ENCODE measurements at places on chromosomes 1 and 21.

DNA sequence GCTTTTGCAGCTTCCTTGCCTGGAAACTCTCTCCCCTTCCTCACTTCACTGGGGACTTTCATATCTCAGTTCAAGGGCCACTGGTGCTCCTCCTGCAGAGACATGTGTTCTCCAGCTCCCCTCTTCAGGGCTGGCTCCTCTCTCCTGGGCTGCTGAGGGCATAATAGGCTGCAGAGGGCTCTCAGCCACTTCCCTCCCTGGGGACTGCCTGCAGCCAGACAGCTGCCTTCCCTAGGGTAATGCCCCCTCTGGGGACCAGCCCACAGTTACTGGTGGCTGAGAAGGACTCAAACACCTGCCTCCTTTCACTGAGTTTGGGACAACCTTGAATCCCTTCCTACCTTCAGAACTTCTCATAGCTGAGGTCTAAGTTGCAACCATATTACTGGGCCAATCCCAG lies 104.8 kb upstream of the POU3F1 start:
- ATAC-seq: no peak

DNA sequence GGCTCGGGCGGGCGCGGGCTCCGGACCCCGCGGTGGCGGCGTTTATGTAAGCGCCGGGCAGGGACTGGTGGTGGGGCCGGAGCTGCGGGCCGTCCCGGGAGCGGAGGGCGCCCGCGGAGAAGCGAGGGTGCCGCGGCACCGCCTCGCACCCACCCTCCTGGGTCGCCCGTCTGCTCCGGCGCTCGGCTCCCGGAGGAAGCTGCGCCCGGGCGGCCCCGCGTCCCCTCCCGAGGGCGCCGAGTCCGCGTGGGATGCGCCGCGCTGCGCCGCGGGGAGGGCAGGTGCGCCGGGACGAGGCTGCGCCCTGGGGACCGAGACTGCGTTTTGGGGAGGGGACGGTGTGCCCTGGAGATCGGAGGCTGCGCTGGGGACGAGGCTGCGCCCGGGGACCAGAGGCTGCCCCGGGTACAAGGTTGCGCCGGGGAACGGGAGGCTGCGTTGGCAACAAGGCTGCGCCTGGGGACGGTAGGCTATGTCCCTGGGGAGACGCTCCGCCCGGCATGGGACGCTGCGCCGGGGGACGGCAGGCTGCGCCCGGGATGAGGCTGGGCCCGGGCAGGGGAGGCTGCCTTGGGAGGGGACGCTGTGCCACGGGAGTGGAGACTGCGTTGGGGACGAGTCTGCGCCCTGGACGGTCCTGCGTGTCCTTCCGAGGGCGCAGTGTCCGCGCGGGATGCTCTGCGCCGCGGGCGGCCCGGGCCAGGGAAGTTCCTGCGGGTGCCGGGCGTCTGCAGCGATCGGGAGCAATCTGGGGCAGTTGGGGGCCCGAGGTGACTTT lies 627 bp downstream of the ADARB1 start:
- ATAC-seq: peak; percentile 2

DNA sequence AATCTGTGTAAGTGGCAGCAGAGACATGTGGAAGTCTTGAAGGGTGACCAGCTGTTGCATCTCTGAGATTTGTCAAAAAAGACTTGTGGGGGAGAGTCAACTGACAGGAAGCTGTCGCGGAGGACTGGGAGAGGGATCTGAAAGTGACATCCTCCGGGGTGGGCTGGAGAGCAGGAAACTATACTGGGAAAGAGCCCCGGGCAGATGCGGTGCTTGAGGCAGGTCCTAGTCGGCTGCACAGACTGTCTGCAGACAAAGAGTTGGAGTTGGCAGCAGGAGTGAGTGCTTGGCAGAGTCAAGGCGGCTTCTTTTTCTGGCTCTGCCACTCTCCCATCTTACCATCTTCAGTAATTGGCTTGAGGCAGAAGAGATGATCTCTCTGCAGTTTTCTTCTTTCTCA lies 294.0 kb upstream of the C1orf87 start:
- no peak for ATAC-seq

DNA sequence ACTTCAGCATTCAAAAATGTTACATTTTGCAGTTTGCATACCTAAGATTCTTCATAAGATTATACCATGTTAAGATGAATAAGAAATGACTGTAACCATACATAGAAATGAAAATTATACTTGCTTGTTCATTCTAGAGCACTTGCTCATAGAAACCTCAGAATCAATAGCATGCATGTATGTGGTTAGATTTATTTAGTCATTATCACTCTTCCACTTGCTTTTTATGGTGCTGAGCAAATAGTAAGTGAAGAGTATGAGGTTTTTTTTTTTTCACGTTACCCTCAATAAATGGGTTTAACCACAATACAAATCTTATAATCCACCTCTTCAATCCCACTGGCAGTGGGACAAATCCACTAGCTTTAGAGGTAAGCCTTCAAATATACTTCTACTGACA lies 84.7 kb downstream of the LRRC53 start:
- ATAC-seq: no peak

- ATAC-seq: peak; percentile 11
These were observed 23.1 kb upstream of the DYNLT5 start for GRCh38 chr1:66729119-66729518.

GRCh38 chr21:45381036-45381787 lies 23.8 kb upstream of the COL18A1 start:
- ATAC-seq: no peak

DNA sequence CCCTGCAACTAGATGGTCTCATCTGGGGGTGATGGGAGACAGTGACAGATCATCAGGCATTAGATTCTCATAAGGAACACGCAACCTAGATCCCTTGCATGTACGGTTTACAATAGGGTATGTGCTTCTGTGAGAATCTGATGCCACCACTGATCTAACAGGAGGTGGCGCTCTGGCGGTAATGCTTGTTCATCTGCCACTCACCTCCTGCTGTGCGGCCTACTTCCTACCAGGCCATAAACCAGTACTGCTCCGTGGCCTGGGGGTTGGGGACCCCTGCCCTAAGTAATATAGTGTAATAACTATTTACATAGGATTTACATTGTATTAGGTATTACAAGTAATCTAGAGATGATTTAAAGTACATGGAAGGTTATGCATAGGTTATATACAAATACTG lies 134.9 kb downstream of the CLEC20A start:
- no peak for ATAC-seq

- no peak for ATAC-seq
These were observed 69.6 kb downstream of the UBIAD1 start for GRCh38 chr1:11342621-11343032.

DNA sequence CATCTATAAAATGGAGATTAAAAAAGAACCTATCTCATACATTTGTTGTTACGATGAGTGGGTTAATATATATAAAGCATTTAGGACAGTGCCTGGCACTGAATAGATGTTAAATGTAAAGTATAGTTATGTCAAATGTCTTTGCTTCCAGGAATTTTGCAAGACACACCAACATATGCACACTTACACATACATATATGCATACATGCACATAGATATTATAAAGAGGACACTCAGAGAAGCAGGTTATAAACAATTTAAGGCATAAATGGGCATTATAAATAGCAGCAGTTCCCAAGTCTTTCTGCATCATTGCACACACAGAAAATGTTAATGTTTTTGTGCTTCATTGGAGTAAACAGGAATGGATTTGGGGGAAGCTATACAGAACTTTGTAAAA lies 13.3 kb downstream of the CYP4X1 start:
- ATAC-seq: no peak

- no peak for ATAC-seq
These were observed 77.7 kb downstream of the TOMM20 start for GRCh38 chr1:235050911-235051360.

DNA sequence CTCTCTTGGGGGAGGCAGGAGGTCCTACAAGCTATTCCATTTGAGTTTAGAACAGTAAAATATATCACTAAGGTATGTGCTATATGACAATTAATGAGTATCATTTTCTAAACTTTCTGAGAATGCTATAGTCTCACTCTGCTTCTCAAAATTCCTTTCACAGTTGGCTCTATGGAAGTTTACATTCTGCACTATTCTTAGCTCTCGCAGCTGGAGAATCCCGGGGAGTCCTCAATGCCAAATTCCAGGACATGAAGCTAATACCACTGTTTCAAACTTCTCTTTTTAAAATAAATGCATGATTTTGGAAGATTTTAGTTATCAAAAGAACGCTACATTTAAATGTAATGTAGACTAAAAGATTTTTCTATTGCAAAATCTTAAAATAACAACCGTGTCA lies 22.4 kb upstream of the PALMD start:
- no peak for ATAC-seq

- ATAC-seq: no peak
These were observed 22.9 kb downstream of the CD244 start for GRCh38 chr1:160839746-160840145.

- no peak for ATAC-seq
These were observed 99.8 kb downstream of the KAZN start for GRCh38 chr1:14698314-14698713.

DNA sequence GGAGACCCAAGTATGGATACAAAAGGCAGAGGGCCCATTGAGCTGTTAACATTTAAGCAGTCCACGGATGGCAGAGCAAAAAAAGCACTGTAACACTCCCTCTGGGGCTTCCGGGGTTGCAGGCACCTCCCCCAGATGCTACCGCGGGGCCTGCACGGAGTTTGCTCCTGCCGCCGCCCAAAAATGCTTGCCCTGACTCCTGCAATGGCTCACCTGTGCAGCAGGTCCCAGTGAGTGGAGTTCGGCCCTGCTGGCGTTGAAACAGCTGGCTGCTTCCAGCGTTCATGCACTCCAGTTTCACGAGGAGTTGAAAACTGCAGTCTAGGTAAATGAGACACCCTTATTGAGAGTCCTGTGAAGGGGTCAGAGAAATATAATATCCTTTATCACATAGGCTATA lies 832.8 kb downstream of the NCAM2 start:
- ATAC-seq: no peak

DNA sequence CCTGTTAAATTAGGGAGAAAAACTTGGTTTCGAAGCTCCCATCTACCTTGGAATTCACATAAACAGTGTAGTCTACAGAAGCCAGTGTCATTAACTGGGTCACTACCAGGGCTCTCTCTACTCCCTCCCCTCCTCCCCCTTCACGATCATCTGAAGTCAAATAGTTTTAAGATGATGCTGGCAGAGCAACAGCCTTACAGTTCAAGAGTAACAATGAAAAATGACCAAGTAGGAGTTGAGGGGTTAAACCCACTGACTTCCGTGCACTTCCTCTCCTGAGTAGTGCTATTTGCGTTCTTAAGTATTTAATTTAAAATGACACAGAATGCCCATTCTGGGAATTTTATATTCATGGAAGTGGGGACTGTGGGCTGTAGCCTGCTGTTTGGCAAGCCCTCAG lies 236.9 kb downstream of the SIPA1L2 start:
- no peak for ATAC-seq

DNA sequence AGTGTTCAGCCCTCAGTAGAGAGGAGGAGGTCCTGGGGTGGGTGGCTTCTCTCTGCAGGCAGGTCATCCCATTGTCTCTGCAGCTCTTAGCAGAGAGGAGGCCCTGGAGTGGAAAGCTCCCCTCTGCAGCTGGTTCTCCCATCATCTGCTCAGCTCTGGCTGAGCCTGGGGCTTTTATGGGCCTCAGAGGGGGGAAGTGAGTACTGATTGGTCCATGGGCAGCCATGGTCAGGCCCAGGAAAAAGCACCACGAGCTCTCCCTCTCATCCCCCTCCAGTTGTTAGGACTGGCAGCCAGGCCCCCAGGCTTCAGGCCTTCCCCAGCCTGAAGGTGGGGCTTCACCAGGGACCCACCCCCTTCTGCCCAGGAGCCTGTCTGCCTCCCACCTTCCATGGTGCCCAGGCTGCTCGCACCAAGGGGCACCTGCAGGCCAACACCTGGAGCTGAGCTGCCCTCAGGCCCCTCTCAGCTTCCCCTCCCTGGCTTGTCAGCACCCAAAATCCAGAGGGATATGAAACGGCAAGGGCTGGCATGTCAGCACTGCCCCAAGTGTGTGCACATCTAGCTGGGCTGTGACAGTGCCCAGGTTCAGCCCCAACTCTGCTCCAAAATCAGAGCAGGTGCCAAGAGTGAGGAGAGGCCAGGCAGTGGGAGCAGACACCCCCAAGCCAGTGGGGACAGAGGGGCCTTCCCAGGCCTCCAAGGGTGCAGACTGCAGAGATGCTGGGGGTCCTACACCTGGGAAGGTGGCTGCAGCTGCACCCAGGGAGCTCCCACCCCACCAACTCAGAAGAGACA lies 449.0 kb downstream of the MATN1 start:
- ATAC-seq: no peak

DNA sequence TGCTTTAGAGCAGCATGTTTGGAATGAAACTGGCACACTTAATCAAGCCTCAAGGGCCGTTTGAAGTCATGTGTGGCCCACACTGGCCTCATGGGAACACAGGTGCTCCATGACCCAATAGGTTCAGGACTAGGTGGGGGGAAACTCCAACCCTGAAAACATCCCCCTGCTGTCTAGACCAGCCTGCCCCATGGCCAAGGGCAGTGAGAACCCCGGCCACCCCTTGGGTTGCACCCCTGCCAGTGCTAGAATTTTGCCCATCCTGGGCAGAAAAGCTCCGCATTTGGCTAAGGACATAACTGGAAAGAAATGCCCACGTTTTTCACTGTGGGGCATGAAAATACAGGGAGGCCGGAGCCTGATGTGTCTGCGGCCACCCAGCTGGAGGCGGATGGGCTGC lies 6.1 kb upstream of the PTGER3 start:
- ATAC-seq: no peak

GRCh38 chr1:24286246-24287010 lies 32.7 kb upstream of the GRHL3 start:
- no peak for ATAC-seq

GRCh38 chr1:29579821-29580425 lies 343.6 kb downstream of the PTPRU start:
- no peak for ATAC-seq

GRCh38 chr1:229079016-229079595 lies 191.8 kb upstream of the RAB4A start:
- ATAC-seq: no peak

- ATAC-seq: no peak
These were observed 14.2 kb upstream of the PLEKHA6 start for GRCh38 chr1:204373911-204374310.

DNA sequence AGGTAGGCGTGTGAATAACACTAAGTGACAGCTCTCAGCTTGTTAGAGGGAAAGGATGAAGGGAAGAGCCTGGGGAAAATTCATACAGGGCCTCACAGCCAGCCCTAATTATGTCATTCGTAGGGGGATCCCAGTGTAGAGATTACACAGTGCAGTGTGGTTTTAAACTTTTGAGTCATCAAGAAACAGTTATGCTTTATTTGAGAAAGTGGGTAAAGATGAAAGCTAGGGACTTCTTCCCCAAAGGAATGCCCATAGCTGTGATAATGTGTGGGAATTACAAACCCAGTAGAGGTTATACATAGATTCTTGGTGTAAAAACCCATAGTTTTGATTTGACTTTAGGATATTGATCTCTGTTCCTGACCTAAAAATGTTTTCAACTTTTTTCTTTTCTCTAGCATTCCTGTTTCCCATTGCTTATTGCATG lies 1.9 kb downstream of the TTF2 start:
- no peak for ATAC-seq

GRCh38 chr1:221633841-221634409 lies 108.0 kb downstream of the DUSP10 start:
- no peak for ATAC-seq

DNA sequence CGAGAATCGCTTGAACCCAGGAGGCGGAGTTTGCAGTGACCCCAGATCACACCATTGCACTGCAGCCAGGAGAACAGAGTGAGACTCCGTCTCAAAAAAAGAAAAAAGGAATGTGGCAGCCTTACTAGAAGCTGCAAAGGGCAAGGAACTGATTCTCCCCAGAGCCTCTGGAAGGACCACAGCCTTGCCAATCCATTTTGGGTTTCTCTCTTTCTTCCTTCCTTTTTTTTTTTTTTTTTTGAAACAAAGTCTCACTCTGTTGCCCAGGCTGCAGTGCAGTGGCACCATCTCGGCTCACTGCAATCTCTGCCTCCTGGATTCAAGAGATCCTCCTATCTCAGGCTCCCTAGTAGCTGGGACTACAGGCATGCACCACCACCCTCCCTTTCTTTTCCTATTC lies 9.9 kb upstream of the IFNGR2 start:
- ATAC-seq: no peak

Data from gastroesophageal sphincter (tissue), 4 donors.